GM04504 (cell line): ENCODE measurements at places on chromosomes 3 and 15.

DNA sequence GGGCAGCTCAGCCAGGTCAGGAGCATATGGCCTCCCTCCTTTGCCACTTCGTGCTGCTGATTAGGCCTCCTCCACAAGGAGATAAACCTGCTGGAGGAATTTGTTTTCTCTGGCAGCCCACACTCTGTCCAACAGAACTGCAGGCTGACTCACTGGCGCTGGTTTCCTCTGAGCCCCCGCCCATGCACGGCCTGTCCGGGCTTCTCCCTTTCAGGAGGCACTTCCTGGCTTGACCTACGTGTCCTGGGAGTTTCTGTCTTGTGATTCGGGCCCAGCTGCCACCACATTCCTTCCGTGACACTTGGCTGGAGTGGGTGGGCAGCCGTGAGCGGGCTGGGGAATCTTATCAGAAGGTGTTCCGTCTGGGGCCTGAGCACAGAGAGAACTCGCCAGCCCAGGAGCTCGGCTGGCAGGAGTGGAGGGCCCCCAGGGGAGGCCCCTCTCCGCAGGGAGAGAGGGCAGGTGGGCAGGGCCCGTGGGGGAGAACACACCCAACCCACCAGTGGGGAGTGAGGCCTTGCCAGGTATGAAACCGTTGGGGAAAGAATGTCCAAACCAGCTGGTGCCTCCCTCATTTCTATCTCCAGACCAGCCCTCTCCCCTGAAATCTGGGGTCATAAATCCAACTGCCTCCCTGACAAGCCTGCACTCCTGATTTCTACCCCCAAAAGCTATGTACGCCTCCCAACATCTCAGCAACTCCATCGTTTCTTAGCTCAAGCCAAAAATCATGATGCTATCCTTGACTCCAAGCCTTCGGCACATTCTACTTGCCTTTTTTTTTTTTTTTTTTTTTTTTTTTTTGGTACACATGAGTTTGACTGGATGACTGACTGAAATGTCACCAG is 110.6 kb upstream of the MEF2A start:
- DNase-seq, result peak; percentile 77

GRCh38 chr15:47184003-47184907 is 533.0 kb upstream of the SEMA6D start:
- DNase-seq, result no peak

DNA sequence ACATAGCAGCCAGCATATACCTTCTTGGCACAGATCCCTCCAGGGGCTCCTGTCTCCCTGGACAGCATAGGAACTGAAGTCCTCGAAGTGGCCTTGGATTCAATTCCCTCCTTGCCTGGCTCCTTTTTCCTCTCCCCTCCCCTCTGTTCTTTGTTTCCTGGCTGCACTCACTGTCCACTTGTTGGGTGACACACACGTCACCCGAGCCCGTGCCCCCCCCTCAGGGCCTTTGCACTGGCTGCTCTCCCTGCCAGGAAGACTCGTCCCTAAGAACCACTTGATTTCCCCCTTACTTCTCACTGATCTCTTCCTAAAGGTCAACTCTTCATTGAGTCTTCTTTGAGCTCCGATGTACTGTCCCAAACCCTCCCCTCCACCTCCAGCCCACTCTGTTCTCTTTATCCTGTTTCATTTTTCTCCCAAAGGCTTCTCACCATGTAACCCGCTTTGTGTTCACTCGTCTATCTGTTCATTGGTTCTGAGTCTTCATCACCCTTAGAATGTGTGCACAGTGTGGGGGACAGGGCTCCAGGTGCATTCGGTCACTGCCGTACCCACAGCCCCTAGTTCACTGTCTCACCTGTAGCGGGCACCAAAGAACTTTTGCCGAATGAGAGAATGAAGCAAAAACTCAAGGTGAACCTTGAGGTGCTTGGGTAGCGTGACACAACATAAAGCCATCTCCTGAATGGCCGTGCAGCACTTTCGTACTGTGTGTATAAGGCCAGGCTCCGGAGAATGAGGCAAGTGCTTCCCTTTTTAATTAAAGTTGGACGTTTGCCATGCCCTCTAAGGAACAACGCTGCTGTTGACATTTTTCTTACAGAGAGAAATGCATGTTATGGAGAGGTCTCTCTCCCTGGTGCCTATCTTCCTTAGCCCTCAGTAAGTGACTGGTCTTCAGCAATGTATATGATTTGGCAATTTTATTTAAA is 74.0 kb downstream of the CHRNA7 start:
- DNase-seq, result no peak

DNA sequence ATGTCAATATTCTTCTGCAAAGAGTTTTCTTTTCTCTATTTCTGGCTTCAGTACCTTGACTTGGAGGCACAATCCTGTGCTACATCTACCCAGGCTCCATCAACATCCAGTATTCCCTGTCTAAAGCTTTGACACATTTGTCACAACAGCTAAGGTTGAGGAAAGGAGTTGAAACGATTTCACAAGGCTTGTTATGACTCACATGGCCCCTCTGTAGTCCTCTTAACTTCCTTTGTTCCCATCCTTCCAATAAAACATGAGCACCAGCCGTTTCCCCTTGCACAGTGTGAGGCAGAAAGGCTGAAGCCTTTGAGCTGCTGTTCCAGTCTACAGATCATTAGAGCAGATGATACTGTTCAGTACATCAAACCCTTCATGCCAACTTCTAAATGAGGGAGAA is 163.0 kb upstream of the TMCO5A start:
- DNase-seq, result peak; percentile 11

- DNase-seq, result no peak
Measured at GRCh38 chr3:3065876-3066275, 44.3 kb downstream of the IL5RA start.

GRCh38 chr3:30527720-30528119 is 78.7 kb upstream of the TGFBR2 start:
- DNase-seq, result no peak

- DNase-seq, result no peak
Measured at GRCh38 chr3:144295613-144296012, 324.0 kb downstream of the DIPK2A start.

DNA sequence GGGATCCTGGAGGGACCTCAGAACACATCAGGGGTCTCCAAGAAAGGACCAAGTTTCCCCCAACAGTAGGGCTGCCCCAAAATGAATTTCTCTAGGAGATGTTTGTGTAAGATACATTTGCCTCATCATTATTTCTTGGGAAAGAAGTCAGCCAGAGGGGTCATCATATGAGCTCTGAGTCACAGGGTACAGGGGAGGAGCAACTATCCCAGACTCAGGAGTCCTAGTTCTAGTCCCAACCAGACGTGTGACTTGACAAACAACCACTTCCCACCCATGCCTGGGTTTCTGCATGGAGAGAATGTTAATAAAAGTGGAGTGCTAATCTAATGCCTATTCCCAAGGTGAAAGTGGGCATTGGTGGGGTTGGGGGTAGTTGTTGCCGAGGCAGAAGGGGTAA is 144.1 kb downstream of the ALDH1A2 start:
- DNase-seq, result no peak

DNA sequence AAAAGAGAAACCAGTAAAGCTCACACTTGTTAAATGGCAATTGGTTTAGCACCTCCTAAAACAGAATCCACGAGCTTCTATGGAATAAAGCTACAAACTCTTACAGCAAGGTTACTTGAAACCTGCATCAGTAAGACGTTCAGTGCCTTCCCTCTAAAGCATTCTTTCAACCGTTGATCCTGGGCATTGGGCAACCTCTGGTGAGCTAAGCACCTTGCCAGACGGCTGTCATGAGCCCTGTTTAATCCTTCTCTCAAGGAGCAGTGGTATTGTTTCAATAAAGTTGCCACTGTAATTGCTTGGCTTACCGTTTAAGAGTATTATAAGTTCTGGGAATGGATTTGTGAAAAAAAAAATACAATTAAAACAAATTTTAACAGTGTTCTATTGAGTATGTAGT is 75.0 kb downstream of the COL8A1 start:
- no peak for DNase-seq

GRCh38 chr3:193808317-193808716 is 215.3 kb downstream of the OPA1 start:
- no peak for DNase-seq

GRCh38 chr15:90750186-90750585 is 33.0 kb downstream of the BLM start:
- no peak for DNase-seq

DNA sequence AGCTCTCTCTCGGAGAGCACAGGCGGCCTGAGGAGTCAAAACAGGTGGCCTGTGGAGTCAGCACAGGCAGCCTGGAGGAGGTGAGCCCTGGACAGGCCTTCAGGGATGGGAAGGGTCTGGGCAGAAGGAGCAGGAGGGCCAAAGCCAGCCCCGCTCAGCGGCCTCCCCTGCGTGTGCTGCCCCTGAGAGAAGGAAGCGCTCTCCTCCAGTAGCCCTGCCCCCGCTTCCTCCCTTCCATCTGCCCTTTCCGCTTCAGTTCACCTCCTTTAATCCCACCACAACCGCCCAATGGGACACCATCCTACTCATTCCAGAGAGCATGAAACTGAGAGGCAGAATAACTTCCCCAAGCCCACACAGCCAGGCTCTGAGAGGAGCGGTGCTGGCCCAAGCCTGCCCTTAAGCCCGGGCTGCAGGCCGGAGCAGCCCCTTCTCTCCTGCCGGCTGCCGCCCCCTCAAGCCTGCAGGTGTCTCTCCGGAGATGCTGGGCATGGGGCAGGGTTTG is 3.2 kb upstream of the NR2E3 start:
- DNase-seq, result no peak

GRCh38 chr3:132348531-132348930 is 31.3 kb downstream of the ACP3 start:
- no peak for DNase-seq

GRCh38 chr3:4512895-4513616 is 19.9 kb downstream of the ITPR1 start:
- DNase-seq, result no peak

GRCh38 chr15:25248583-25249235 is 190.1 kb downstream of the UBE3A start:
- no peak for DNase-seq

GRCh38 chr15:29383367-29383766 is 113.7 kb upstream of the NSMCE3 start:
- DNase-seq, result no peak

DNA sequence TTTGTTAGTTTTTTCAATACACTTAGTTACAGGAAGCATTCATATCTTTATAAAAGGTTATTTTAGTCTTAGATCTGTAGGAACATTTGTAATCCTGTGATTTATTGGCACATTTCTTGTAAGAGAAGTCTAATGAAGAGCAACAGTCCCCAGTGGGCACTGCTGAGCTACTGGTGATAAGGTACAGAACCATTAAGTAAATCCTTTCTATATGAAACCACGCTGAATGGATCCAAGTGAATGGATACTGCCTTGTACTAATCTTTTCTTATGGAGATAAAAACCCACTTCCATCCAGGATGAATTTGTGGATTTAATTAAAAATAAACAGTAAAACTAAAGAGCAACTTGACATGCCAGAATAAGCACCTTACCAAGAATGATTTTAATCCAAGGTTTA is 64.0 kb downstream of the SHQ1 start:
- no peak for DNase-seq

- no peak for DNase-seq
Measured at GRCh38 chr3:18179521-18179920, 245.6 kb downstream of the SATB1 start.

- DNase-seq, result no peak
Measured at GRCh38 chr3:50193286-50193685, 1.9 kb downstream of the GNAT1 start.

- no peak for DNase-seq
Measured at GRCh38 chr15:98838387-98839259, 169.0 kb downstream of the PGPEP1L start.

DNA sequence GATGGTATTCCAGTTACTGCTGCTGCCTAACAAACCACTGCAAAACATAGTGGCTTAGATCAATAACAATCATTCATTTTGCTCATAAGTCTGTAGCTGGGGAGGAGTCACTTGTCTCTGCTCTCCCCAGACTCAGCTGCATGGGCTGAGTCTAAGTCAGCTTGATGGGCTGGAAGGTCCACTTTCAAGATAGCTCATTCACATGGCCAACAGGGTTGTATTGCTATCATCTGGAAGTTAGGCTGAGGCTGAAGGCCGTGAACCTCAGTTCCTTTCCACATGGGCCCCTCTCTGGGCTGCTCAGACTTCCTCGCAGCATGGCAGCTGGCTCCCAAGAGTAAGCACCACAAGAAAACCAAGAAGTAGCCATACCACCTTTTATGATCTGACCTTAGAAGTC is 28.7 kb upstream of the BFSP2 start:
- DNase-seq, result no peak

GRCh38 chr3:193851941-193852674 is 259.1 kb downstream of the OPA1 start:
- no peak for DNase-seq

DNA sequence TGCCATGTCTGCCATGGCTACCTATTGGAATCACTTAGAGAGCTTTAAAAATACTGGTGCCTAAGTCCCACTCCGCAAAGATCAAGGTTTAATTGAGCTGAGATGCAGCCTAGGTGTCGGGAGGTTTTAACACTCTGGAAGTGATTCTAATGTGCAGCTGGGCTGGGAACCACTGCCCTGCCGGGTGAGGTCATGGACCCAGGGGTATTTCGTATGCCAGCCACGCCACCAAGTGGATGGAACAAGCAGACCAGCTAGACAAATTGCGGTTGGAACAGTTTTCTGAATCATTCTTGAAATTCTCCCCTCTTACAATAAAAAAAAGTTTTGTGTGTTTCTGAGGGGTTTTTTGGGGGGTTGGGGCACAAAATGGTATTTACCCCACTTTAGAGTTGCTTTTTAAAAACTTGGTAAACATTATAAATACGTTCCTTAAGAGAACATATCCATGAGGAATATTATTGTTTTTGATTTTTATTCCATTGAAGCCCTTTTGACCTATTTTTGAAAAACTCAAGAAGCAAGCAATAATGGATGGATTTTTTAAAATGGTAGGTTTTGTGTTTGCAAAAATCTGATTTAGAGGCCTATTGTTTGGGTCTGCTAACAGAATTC is 66.2 kb upstream of the CSTA start:
- DNase-seq, result peak; percentile 32

GRCh38 chr3:144670571-144670970 is 698.9 kb downstream of the DIPK2A start:
- DNase-seq, result no peak

DNA sequence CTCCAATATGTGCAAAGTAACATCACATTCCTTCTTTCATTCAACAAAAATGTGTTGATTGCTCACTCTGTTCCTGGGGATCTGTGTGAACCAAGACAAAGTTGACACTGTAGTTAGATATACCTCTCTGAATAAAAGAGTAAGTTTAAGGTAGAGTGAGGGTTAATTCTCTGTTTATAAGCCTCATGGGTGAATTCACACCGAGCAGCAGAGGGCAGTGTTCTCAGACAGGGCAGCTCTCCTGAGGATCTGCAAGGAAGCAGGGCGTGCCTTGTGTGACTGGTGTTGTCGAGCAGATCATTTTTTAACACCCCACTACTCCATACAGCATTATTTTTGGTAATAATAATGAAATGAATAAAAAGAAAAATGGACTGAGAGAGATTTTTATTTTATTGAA is 34.4 kb downstream of the PAQR9 start:
- no peak for DNase-seq
